Neural crest cell (in vitro differentiated cells): ENCODE measurements at places on chromosomes 1 and 21.

GRCh38 chr1:44433209-44433608 is 28.2 kb downstream of the RNF220 start:
- H3K27ac ChIP-seq: no peak overlapping the region
- no peak for DNase-seq
- H3K4me3 ChIP-seq: no peak overlapping the region
- peaks cover 31% of the 10 kb centered on the region for H3K4me1 ChIP-seq
- H3K36me3 ChIP-seq: no peaks in the 10 kb centered on the region

GRCh38 chr1:172499636-172500141 is 33.3 kb upstream of the SUCO start:
- H3K36me3 ChIP-seq: no peaks in the 10 kb centered on the region
- peaks cover 14% of the 10 kb centered on the region for H3K4me1 ChIP-seq
- no peaks in the 10 kb centered on the region for H3K27me3 ChIP-seq
- no peak overlapping the region for H3K4me3 ChIP-seq
- no peak for DNase-seq

DNA sequence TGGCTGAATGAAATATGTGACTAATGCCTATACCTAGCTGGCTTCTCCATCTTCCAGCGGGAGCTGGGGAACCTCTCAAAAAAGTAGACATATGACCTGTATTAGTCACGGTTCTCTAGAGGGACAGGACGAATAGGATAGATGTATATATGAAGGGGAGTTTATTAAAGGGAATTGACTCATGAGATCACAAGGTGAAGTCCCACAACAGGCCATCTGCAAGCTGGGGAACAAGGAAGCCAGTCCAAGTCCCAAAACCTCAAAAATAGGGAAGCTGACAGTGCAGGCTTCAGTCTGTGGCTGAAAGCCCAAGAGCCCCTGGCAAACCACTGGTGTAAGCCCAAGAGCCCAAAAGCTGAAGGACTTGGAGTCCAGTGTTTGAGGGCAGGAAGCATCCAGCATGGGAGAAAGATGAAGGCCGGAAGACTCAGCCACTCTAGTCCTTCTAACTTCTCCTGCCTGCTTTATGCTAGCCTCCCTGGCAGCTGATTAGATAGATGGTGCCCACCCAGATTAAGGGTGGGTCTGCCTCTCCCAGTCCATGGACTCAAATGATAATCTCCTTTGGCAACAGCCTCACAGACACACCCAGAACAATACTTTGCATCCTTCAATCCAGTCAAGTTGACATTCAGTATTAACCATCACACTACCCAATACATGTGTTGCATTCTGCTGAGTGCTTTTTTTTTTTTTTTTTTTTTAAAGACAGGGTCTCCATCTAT is 19.6 kb downstream of the OLIG1 start:
- H3K4me1 ChIP-seq: no peaks in the 10 kb centered on the region
- no peak overlapping the region for H3K4me3 ChIP-seq
- no peak overlapping the region for H3K27ac ChIP-seq
- peaks cover 64% of the 10 kb centered on the region for H3K27me3 ChIP-seq
- H3K36me3 ChIP-seq: no peaks in the 10 kb centered on the region

DNA sequence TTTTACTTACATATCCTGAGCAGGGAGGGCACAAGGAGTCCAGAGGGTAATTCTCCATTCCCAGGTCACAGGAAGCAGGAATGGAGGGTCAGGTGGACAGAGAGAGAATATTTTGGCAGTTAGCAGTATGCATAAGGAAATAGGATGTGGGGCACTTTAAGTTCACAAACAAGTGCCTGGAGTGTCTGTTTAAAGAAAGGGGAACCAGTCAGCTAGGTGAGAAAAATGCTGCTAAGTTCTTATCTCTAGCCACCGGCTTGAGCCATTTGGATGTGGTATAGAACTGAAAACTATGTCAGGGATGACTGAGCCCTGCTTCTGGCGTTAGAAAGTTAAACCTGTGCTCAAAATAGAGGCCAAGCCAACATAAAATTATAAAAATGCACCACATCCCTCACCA is 739.7 kb upstream of the NCAM2 start:
- H3K27ac ChIP-seq: no peak overlapping the region
- H3K27me3 ChIP-seq: no peaks in the 10 kb centered on the region
- no peaks in the 10 kb centered on the region for H3K36me3 ChIP-seq
- H3K4me1 ChIP-seq: peaks cover 11% of the 10 kb centered on the region
- no peak overlapping the region for H3K4me3 ChIP-seq
- no peak for DNase-seq

DNA sequence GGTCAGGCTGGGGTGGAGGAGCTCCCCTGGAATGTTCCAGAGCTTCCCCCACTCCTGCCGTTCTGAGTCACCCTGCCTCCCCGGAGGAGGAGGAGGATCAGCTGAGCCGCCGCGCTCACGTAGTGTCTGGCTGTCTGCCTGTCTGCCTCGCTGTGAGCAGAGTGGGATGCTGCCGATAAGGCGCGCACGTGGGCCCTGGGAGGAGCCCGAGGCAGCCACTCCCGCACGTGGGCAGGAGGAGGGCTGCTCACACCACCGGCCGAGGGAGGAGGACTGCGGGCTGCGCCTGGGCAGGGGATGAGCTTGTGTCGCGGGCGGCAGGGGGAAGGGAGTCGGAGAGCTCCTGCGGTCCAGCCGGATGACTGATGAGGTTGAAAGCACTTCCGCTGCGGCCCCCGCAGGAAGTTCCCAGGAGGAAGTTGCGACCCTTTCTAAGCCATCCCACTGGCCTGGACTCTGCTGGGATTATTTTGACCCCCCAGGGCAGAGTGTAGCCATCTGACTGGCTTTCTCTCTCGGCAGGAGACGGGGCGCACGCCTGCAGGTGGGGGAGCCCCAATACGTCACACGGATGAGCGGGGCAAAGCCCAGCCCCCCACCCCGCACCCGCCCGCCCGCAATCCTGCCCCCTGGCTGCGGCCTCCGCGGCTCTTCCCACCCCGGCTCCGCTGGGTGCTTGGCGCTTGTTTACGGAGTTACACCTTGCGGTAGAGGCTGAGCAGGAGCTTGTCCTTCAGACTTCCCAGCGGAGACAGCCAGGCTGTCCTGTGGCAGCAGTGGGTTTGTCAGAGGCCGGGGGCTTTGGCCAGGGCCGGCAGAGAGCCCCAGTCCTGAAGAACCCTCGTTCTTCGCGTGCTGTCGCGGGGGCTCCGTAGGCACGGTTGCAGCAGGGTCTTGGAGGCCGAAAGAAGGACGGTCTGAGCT is 9.8 kb downstream of the PDXK start:
- H3K4me1 ChIP-seq: peaks cover 27% of the 10 kb centered on the region
- peak overlapping the region; percentile 92 for H3K4me3 ChIP-seq
- H3K36me3 ChIP-seq: no peaks in the 10 kb centered on the region
- DNase-seq: peak; percentile 69
- H3K27me3 ChIP-seq: no peaks in the 10 kb centered on the region

GRCh38 chr1:45913183-45913683 is 109.8 kb downstream of the MAST2 start:
- H3K27ac ChIP-seq: peak overlapping the region; percentile 8
- no peak for DNase-seq
- no peaks in the 10 kb centered on the region for H3K27me3 ChIP-seq
- peaks cover 30% of the 10 kb centered on the region for H3K4me1 ChIP-seq
- H3K4me3 ChIP-seq: no peak overlapping the region
- peaks cover 5% of the 10 kb centered on the region for H3K36me3 ChIP-seq

DNA sequence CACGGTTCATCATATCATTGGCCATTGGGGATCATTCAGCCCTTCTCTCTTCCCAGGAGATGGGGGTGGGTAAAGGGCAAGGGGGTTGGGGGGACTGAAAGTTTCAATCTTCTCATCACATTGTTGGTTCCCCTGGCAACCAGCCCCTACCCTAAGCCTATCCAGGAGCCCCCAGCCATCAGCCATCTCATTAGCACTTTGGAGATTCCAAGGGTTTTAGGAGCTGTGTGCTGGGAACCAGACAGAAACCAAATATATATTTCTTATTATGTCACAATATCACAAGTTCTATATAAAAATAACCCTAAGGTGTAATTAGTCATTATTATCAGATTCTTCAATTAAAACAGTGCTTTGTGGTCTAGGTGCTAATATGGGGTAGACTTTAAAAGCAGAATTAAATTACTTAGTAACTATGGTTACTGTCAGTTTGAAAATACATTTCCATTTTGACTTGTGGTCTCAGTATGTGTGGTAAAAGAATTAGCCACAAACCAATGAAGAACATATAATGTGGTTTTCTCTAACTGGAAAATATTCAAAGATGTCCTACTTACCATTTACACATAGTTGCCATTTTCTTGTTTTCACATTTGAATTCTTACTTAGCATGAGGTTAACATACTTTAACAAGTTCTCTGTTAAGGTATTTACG is 28.1 kb downstream of the IL23R start:
- no peak overlapping the region for H3K4me3 ChIP-seq
- H3K27ac ChIP-seq: no peak overlapping the region
- no peaks in the 10 kb centered on the region for H3K27me3 ChIP-seq

GRCh38 chr1:180586671-180587155 is 27.9 kb downstream of the OVAAL start:
- H3K4me1 ChIP-seq: no peaks in the 10 kb centered on the region
- no peaks in the 10 kb centered on the region for H3K36me3 ChIP-seq
- no peaks in the 10 kb centered on the region for H3K27me3 ChIP-seq
- H3K27ac ChIP-seq: no peak overlapping the region

- H3K27me3 ChIP-seq: no peaks in the 10 kb centered on the region
- no peak overlapping the region for H3K4me3 ChIP-seq
- peak; percentile 16 for DNase-seq
- peaks cover 50% of the 10 kb centered on the region for H3K4me1 ChIP-seq
- H3K27ac ChIP-seq: peak overlapping the region; percentile 86
Measured at GRCh38 chr1:38179483-38179882, 132.9 kb upstream of the POU3F1 start.

GRCh38 chr1:57464756-57465155 is 40.9 kb upstream of the DAB1 start:
- H3K27me3 ChIP-seq: no peaks in the 10 kb centered on the region
- no peaks in the 10 kb centered on the region for H3K36me3 ChIP-seq
- no peak overlapping the region for H3K4me3 ChIP-seq

DNA sequence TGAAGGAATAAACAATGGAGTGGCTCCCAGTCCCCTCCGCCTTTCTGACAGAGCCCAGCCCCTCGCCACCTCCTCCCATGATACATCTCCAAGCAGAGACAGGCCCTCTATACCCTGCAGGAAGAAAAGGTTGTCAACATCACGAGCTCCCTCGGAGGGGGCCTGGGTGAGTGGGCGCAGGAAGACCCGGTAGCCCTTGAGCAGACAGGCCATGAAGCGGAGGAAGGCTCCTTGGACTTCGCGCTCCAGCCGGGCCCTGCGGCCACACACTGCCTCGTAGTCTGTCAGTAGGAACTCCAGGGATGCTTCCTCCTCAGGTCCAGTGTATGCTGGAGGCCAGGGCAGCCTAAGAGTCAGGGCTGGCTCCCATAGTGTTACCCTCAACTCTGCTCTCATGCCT is 7.0 kb downstream of the DENND4B start:
- peak overlapping the region; percentile 78 for H3K27ac ChIP-seq
- H3K4me1 ChIP-seq: peaks cover 2% of the 10 kb centered on the region
- peaks cover 5% of the 10 kb centered on the region for H3K36me3 ChIP-seq
- H3K27me3 ChIP-seq: no peaks in the 10 kb centered on the region
- no peak for DNase-seq
- peak overlapping the region; percentile 54 for H3K4me3 ChIP-seq

GRCh38 chr1:151867321-151867720 is 13.8 kb upstream of the THEM5 start:
- H3K27ac ChIP-seq: no peak overlapping the region
- DNase-seq: no peak
- H3K36me3 ChIP-seq: no peaks in the 10 kb centered on the region
- H3K4me1 ChIP-seq: no peaks in the 10 kb centered on the region
- H3K4me3 ChIP-seq: no peak overlapping the region
- peaks cover 6% of the 10 kb centered on the region for H3K27me3 ChIP-seq

DNA sequence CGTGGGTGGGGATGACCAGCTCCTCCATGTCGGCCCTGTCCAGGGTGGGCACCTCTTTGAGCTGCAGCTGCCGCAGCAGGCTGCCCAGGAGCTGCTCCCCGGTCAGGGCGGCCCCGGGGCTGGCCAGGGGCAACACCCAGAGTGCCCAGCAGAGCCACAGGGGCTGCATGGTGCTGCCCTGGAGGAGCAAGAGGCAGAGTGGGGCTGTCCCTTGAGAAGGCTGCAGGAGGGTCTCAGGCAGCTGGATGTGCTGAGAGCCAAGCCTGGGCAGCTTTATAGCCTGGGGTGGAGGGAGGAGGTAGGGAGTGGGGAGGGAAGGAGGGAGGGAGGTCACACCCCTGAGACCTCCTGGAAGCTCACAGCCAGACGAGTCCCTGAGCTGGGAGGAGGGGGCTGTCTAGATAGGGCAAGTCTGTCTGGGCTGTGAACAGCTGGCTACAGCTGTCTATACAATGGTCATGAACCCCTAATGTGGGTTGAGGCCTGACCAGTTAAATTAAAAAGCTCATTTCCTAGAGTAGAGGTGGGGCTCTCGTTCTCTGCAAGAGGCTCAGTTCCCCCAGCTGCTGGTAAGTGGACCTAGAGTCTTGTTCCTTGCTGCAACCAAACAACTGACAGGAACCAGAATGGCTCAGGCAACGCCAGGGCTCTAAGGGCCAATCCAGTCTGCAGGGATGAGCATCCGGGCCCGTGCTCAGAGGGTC is at the start of gene LEFTY1:
Gene LEFTY1, minus strand, starts transcription at position 249 of the 704 bp plus-strand sequence. Its CDS starts 80 bp downstream, at position 169.
- peak within 1 kb of the TSS; percentile 38 for H3K4me3 ChIP-seq
- no peak within 1 kb of the TSS for H3K27ac ChIP-seq
- no peak for DNase-seq
- peaks cover 20% of the 10 kb centered on the region for H3K4me1 ChIP-seq
- no peaks in the 10 kb centered on the region for H3K36me3 ChIP-seq

DNA sequence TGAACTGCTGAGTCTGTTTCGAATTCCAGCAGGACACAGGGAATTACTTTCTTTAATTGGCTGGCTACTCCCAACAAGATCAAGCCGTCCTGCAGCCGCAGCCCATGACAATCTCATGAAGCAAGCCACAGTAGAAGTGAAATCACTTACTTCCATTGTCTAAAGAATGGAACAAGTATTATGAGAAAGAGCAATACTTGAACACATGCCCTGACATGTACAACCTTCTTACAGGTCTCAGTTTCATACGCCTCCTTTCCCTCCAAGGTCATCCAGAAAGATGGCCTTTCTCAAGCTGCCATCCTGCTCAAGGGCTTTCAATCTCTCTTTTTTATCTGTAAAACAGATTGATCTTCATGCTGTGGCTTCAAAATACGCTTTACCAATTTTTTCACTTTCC is 85.1 kb downstream of the PCSK9 start:
- H3K27me3 ChIP-seq: no peaks in the 10 kb centered on the region
- peak overlapping the region; percentile 30 for H3K27ac ChIP-seq
- H3K36me3 ChIP-seq: peaks cover 47% of the 10 kb centered on the region
- peaks cover 7% of the 10 kb centered on the region for H3K4me1 ChIP-seq

GRCh38 chr1:218945050-218945449 is 228.6 kb upstream of the LYPLAL1 start:
- no peak for DNase-seq
- no peak overlapping the region for H3K4me3 ChIP-seq

DNA sequence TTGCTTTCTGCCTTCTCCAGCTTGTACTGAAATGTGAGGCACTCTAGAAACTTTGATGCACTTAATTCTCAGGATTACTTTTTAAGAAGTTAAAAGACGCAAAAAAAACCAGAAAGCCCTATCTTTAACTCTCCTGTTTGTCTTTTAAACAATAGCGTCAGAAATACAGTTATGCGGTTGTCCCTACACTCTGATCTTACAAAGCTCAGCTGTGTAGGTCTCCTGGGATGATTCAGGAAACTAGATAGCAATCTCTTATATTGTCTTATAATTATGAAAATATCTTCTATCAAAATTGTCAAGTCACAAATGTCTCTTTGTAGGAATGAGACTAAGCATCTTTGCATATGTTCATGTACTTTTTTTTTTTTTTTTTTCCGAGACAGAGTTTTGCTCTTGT is 26.9 kb upstream of the RCAN3 start:
- no peaks in the 10 kb centered on the region for H3K36me3 ChIP-seq
- no peak overlapping the region for H3K4me3 ChIP-seq
- no peak for DNase-seq
- peaks cover 3% of the 10 kb centered on the region for H3K27me3 ChIP-seq
- no peak overlapping the region for H3K27ac ChIP-seq
